AG04449 (cell line): ENCODE measurements at places on chromosomes 2 and 18.

- no peak for DNase-seq
Measured at GRCh38 chr2:65215946-65216345, 11.7 kb upstream of the ACTR2 start.

GRCh38 chr2:132980304-132980703 lies 310.3 kb upstream of the LYPD1 start:
- no peak for DNase-seq

DNA sequence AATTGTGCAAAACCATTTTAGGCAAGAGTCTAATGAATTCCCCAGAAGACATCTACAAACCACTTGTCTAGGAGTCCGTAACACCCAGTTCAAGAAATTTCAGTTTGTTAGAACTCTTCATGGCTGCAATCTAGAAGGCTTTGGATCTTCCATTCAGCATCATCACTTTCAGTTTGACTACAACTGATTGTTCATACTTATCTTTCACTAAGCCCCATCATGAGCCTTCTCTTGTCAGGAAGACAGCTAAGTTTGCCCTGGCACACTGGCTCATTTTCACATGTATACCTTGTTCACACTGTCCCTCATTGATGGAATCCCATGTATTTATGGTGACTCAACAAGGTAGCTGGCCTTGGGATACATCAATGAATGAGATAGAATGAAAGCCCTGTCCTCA lies 898.4 kb upstream of the CELF4 start:
- no peak for DNase-seq

GRCh38 chr2:25000036-25000435 lies 28.3 kb upstream of the DNAJC27 start:
- no peak for DNase-seq

DNA sequence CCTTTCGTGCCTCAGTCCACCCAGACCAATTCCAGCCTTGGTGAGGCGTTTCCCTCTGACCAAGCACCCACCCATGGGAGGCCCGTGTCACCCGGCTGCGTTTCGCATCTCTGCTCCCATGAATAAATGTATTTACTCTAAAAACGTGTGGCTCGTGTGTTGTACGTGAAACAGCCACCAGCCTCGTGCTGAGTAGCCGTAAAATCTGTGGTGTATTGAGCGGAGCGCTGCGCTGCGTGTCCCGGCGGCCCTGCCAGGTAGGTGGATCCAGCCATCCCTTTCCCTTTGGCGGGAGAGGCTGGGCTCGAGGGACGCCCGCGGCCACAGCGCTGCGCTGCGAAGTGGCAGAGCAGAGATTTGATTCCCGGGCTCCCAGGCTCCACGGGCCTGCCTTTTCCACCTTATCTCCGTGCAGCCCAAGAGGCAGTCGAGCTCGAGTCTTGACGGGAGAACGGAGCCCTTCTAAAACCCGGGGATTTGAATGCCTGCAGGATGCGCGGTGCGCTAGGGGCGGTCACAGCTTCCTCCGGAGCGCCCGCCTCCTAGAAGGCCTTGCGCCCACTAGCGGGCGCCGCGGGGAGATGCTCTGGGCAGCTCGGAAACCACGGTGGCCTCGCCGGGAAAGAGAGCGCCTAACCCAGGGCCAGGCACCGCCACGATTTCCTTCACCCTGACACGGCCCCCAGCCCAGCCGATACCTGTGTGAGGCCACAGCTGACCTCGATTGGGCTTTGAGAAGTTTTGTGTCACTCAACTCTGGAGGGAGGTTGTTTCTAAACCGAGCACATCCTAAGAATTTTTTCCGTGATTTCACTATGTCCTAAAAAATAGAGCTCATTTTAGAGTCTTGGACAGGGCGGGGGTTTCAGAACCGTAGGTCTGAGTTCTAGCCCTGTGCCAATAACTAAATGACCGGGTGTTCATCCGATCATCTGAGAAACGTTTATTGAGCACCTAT lies 3.9 kb upstream of the PSMD1 start:
- DNase-seq, result no peak

DNA sequence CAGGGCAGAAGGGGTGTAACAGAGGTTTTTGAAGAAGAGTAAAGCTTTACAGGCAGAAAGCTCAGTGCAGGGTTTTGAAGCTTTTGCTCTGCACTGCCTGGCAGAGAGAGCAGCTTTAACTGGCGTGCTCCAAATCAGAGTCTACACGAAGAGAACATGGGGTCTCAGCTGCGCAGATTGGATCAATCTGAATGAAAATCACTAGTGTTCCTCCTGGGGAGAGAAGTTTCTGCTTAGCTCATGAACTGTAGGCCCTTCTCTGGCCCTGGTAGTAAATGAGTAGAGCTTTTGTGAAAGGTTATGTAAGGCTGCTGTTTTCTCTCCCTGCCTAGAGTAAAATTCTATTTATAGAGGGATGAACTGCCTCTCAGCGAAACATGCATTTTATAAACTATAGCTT lies 13.6 kb downstream of the DCC start:
- no peak for DNase-seq

DNA sequence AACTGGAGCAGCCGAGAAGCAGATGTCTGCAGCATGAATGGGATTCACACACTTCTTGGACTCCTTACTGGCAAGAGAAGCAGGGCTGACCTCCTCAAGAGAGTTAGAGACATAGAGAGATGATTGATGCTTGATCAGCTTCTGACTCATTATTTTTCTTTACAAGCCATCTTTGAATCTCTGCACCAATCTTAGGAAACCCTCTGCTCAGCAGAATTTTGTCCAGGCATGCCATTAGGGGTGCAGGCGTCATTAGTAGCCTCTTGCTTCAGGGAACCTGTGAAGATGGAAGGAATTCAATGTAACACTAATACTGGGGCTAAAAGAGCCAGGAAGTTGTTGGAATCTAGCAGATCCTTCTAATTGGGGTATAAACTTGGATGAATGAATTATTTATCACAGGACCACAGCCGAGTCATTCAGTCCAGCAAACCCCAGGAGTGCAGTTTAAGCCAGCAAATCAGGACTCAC lies 151.8 kb downstream of the MGAT5 start:
- DNase-seq, result no peak

DNA sequence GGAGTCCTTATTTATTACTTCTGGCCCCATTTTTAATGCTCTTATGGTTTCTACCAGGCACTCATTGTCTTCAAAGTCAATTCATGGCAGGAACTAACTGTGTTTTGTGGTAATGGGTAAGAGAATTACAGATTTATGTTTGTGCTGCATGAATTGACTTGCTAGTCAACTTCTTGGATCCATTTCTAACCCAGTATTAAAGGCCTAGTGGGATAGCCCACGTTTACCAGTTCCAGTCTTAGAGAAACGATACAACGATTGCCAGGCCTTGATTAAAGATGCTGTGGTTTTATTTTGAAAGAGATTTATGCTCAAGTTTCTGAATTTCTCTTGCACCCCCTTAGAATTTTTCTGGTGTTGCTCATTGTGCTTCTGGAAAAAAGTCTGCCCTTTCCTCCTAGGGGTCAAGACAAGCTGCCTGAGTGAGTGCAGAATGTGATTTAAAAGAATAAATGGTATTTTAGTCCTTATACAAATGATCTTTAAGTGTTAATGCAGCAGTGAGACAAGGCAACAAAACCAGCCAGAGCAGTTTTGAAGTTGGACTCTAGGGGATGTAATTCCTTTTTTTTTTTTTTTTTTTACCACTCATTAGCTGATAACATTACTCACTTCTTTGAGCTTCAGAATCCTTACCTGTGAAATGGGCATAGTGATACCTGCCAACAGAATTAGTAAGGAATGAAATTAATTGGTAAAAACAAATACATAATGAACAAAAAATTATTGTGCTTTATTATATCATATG lies 101.5 kb downstream of the ARHGAP15 start:
- DNase-seq, result no peak

DNA sequence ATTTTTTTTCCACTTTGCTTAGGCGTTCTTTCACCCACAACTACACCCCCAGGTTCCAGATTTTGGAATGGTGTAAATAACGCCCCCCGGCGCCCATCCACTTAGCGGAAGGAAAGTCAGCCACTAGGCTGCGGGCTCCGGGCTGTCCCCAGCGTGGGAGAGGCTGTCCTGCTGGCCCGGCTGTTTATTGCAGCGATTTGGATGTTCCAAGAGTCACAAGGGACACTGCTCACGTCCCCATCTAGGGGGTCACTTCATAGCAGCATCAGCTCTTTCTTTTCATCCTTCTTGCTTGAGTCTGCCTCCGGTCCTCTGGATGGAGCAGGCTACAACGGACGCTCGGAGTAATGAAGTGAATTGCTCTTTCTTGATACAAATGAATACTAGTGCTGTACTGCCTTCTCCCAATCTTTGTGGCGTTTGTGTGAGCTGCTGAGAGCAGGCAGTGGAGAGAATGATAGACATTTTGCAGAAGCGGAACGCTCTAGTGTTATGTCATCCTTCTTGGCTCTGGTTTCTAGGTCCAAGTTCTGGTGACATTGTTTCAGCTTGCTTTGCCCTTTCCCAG lies 50.7 kb upstream of the PAIP2B start:
- DNase-seq, result no peak

DNA sequence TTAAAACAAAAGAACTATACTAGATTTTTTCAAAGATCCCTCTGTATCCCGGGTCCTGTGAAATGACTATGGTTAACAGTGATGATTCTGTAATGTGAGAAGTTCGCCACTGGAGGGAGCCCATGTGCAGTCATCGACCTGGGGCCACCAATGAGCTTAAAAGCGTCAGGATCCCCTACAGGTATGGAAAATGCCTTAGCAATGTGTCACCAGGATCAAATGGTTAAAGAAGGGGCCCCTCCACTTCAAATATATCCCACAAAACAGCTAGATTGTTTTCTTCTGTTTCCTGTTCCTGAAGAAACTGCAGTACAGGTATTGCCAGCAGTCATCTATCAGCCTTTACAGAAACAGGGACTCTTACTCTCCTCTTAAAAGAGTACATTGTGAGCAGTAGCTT lies 15.3 kb downstream of the CHRNA1 start:
- no peak for DNase-seq

DNA sequence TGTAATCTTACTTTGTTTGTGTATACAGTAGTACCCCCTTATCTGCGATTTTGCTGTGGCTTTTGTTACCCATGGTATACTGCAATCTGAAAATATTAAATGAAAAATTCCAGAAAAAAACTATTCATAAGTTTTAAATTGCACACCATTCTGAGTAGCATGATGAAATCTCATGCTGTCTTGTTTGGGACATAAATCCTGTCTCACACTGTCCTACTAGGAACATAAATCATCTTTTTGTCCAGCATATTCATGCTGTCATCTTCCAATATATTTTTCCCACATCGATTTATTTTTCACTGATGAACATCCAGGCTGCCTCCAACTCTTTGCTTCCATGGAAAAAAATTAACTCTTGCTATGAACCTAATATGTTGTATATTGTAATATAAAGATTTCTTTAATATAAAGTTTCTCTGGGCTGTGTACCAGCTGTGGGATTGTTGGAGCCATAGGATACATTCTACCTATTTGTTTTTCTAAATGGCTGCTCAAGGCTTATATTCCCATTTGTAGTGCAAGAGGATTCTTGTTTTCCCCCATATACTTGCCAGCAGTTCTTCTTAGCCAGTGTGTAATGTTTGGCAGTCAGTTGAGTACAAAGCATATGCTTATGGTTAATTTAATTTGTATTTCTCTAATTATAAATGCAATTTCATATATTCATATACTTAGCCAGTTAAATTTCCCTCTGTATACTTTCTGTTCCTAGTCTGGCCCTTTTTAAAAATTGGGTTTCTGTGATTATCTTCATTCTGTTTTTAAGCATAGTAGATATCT lies 114.3 kb upstream of the MYO3B start:
- DNase-seq, result no peak

- DNase-seq, result no peak
Measured at GRCh38 chr2:240921995-240922244, 15.8 kb downstream of the CROCC2 start.

GRCh38 chr18:47265197-47265596 lies 13.7 kb upstream of the SKOR2 start:
- peak; percentile 64 for DNase-seq

- no peak for DNase-seq
Measured at GRCh38 chr2:138147796-138148195, 183.5 kb downstream of the HNMT start.

DNA sequence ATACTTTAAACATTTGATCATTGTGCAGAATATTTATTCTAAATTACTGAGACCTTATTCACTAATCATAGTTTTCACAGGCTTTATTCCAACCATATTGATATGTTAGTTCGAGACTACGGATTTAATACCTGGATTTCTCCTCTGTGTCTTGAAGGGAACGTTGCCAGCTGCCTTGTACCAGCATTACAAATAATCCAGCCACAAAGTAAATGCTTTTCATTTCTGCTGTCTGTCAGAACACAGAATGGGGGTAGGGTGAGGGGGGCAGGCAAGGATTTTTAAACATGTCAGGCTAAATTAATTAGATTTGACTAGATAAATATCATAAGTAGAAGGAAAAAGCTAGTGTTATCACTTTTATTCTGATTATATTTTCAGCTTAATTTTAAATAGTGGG lies 3.1 kb downstream of the GCG start:
- no peak for DNase-seq

- DNase-seq, result no peak
Measured at GRCh38 chr2:147425437-147426029, 419.3 kb upstream of the ACVR2A start.

GRCh38 chr2:143397884-143398614 lies 268.8 kb downstream of the ARHGAP15 start:
- no peak for DNase-seq

- no peak for DNase-seq
Measured at GRCh38 chr2:239522002-239522739, 121.4 kb upstream of the HDAC4 start.

DNA sequence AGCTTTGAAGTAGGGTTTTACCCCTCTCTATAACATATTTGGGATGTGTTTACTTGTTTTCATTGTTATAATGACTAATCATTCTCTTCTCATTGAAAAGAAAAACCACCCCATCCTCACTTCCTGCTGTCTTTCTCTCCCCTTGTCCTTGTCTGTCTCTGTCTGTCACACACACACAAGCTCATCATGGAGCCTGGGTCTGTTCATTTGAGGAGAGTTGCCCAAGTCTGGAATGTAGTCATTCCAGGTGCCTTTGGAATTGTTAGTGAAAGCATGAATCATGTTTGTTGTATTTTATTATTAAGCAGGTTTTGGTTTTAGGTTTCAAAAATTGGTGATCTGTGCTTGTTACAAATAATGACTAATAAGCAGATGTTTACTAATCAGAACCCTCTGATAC lies 133.5 kb upstream of the IL1R2 start:
- DNase-seq, result no peak

GRCh38 chr18:62948788-62949187 lies 233.4 kb downstream of the PHLPP1 start:
- DNase-seq, result no peak
